ENCODE measurements at places on chromosomes 12 and 14. TPM values are rescaled to one million over a fixed set of nuclear protein-coding genes. Genes with fewer than 3 reads are reported as not detected.

SLC41A2 gene
- 8.9 TPM for total RNA-seq

SLC7A7 gene
- total RNA-seq, result 7.7 TPM

ASB2 gene
- not detected for total RNA-seq

CCDC197 gene
- not detected for total RNA-seq

Data from progenitor cell of endocrine pancreas (in vitro differentiated cells).